Activated CD4-positive, alpha-beta T cell treated with anti-CD3 and anti-CD28 coated beads, Interleukin-10, Interleukin-2, amounts not matched to agents 100 ng/mL and 50 ng/mL, durations not matched to agents 16 hours and 8 hours (primary cell): ENCODE measurements at places on chromosomes 3 and 15.

DNA sequence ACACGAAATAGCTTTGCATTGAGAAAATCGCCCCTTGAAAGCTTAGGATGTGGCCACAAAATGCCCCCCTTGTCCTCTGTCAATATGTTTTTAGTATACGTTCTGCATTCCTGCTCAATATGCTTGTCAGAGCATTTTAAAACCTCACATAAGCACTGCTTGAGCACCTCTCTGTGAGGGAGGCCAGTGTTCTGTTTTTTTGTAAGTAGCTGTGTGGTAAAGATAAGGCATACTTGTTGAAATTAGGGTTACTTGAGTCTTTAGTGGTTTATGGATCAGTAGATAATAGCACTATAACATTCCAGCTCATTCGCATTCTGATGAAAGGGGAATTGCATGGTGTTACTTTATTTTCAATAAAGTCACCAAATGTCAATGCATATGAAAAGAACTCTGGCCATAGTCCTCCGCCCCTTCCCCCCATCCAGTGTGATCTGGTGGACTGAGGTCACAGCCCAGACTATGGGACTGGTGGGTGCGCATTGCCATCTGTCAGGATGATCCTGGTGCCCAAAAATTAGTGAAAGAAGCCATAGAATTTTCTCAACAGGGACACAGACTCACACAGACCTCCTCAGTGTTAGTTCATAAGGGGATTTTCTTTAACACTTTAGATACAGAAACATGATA is 33.1 kb downstream of the IL1RAP start:
- DNase-seq: no peak

DNA sequence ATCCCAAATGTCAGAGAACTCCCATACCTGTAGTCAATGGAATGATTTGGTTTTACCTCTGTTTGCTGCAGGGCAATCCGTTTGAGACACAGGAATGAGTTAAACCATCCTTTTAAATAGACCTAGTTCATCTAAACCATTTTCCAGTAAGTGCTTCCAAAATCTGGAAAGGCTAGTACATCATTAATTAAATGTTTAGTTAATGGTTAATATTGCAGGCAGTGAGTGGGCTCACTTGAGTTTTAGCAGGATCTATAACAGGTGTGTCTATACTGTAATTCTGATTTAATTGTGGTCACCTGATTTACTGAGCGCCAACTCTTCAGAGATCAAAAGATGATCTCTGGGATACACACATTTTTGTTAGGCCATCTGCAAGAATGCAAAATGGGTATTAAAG is 353.9 kb upstream of the ROPN1 start:
- no peak for DNase-seq

GRCh38 chr15:65354835-65355172 is 23.0 kb downstream of the IGDCC3 start:
- DNase-seq: no peak

GRCh38 chr3:86481031-86481430 is 509.9 kb downstream of the VGLL3 start:
- DNase-seq: no peak

- no peak for DNase-seq
These were observed 214.2 kb upstream of the MRPL3 start for GRCh38 chr3:131716943-131717342.

DNA sequence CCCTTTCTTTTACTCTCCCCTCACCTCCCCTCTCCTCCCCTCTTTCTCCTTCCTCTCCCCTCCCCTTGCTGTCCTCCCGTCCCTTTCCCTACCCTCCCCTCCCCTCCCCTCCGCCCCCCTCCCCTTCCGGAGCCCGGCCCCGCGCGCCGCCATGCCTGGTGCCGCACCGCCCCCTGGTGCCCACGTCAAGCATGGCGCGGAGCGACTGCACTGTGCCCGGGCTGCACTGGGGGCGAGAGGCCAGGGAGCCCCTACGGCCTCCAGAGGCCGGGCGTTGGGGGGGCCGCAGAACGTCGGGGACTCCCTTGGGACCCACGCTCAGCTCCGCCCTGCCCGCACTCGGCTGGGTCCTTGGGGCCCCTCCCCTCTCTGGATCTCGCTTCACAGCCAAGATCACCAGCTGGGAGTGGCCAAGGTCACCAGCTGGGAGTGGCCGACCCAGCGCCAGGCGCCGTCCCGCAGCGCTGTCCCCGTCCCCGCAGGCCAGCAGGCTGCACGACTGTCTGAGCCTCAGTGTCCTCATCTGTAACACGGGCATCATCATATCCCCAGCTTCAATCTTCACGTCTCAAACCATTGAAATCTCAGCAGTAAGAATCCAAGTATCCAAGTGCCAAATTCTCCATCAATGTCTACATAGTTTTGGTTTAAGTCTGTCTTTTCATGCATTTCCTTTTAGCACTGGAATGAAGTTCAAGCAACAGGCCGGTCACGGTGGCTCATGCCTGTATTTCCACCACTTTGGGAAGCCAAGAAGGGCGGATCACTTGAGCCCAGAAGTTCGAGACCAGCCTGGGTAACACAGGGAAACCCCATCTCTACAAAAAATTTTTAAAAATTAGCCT is 42.5 kb downstream of the TPRA1 start:
- DNase-seq: peak; percentile 74

- DNase-seq: no peak
These were observed 1005.9 kb upstream of the CFAP20DC start for GRCh38 chr3:60055765-60056164.
